ENCODE measurements at places on chromosomes 5 and 9.

GRCh38 chr9:119337573-119337972, 31.7 kb downstream of the BRINP1 start:
- DNase-seq = no peak

GRCh38 chr5:63128018-63128417, 549.4 kb downstream of the LRRC70 start:
- DNase-seq = no peak

- DNase-seq = no peak
Measured at GRCh38 chr9:33227008-33227398, 13.0 kb upstream of the SPINK4 start.

DNA sequence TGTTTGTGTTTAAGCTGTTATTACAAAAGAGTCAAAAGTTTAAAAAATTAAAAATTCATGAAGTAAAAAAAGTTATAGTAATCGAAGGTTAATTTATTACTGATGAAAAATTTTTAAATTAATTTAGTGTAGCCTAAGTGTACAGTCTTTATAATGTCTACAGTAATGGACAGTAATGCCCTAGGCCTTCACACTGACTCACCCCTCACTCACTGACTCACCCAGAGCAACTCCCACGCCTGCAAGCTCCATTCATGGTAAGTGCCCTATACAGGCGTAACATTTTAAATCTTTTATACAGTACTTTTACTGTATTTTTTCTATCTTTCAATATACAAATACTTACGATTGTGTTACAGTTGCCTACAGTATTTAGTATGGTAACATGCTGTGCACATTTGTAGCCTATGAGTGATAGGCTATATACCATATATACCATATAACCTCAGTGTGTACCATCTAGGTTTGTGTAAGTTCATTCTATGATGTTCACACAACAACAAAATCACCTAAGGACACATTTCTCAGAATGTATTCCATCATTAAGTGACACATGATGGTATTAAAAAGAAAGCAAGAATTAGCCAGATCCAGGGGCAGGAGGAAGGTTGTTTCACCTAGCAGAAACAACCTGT, 40.1 kb downstream of the DCAF10 start:
- DNase-seq = no peak

DNA sequence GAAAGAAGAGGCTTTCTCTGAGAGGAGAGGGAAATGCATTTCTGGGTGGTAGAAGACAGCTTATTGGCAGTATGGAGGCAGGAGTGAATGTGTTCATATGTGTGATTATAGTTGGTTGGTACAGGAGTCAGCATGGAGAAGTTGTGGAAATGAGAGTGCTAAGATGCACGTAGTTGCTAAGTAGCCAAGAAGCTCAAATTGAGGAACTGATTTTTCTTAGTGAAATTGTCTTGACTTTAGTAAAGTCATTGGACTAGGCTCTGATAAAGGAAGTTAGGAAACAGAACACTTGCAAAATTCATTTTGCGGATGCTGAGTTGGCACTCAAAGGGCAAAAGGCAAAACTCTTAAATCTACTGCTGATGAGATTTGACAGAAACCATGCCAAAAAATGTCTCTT, 158.9 kb upstream of the VCAN start:
- no peak for DNase-seq

GRCh38 chr9:88076286-88077070, 61.8 kb downstream of the SPATA31C2 start:
- DNase-seq = peak; percentile 7

- no peak for DNase-seq
Measured at GRCh38 chr5:61440596-61440995, 108.5 kb downstream of the ZSWIM6 start.

GRCh38 chr5:135310328-135310989, 88.6 kb downstream of the MACROH2A1 start:
- DNase-seq = no peak

DNA sequence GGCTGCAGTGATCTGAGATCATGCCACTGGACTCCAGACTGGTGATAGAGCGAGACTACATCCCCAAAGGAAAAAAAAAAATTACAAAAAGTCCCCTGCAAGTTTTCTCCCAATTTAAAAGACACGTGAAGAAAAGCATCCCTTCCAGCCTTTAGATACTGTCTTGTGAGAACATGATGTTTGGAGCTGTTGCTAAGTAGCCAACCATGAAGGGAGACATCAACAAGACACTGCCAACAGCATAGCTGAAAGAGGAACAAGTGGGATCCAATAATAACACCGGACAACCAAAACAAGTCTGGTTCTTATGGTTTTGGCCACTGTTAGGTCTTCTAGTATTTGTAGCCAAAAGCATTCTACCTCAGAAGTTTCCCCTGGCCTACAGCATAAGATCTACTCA, 118.9 kb upstream of the CCDC180 start:
- DNase-seq = no peak

DNA sequence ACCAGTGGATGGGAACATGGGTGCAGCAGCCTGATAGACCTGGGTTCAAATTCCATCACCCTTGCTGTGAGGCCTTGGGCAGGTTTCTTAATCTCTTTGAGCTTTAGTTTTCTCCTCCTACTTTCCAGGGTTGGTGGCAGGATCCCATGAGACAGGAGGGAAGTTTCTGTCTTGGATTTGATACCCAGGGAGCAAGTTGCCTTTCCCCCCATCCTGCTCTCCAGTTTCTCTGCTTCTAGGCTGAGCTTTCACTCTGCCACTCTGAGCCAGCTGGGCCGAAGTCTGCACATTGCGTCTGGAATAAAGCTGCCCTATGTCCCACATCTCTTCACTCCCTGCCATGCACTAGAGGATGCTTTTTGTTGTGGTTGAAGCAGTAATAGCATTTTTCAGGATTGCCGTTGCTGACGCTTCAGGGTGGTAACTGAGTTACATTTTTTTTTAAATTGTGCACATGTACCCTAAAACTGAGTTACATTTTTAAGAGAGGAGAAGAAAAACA, 40.5 kb upstream of the ANGPTL2 start:
- no peak for DNase-seq

GRCh38 chr5:96958977-96959376, 23.1 kb downstream of the LNPEP start:
- no peak for DNase-seq
